ENCODE measurements at places on chromosomes 6 and 20.

DNA sequence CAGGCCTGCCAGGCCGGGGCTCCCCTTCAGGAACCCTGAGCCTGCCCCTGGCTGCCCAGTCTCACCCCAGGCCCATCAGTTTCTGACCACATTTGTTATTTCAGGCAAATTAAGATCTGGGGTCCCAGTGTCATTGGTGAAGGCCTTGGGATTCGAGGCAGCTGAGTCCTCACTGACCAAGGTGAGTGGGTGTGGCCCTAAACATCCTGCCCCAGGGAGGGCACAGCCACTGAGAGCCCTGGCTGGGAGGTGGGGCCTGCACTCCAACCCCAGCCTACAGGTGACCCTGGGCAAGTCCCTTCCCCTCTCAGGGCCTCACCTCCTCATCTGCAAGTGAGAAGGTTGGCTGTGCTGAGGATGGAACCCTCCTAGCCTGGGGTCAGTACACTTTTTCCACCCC lies 23.8 kb downstream of the BPIFB1 start:
- no peak for DNase-seq

DNA sequence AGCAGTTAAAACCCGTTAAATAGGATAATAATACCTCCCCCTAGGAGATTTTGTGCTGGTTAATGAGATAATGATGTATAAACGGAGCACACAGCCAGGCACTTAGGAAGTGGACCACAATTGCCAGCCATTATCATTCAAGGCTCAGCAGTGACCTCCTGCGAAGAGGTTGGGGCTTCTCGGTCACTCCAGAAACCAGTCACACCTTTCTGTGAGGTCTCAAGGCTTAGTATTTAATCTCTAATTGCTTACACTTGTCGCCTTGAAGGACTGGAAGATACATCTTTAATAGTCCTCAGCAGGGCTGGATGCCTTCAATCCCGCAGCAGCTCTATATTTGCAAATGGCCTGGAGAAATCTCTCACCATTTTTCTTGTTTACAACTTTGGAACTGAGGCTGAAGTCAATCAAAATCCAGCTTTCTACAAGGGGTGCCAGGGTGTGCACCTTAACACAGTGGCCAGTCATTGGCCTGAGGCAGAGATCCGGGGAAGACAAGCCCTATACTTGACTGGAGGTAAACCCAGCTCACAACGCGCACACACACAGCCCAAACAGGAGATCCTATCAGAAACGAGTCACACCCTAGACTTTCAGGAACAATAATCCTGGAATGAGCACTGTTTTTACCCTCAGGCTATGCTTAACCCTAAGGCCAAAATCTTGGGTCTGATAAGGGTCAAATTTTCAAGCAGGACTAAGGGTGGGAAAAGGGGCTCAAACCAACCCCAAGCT lies 1.2 kb downstream of the POU5F1 start:
- DNase-seq = no peak

- peak; percentile 56 for DNase-seq
These were observed 789 bp downstream of the CCND3 start for GRCh38 chr6:41940759-41941279.

DNA sequence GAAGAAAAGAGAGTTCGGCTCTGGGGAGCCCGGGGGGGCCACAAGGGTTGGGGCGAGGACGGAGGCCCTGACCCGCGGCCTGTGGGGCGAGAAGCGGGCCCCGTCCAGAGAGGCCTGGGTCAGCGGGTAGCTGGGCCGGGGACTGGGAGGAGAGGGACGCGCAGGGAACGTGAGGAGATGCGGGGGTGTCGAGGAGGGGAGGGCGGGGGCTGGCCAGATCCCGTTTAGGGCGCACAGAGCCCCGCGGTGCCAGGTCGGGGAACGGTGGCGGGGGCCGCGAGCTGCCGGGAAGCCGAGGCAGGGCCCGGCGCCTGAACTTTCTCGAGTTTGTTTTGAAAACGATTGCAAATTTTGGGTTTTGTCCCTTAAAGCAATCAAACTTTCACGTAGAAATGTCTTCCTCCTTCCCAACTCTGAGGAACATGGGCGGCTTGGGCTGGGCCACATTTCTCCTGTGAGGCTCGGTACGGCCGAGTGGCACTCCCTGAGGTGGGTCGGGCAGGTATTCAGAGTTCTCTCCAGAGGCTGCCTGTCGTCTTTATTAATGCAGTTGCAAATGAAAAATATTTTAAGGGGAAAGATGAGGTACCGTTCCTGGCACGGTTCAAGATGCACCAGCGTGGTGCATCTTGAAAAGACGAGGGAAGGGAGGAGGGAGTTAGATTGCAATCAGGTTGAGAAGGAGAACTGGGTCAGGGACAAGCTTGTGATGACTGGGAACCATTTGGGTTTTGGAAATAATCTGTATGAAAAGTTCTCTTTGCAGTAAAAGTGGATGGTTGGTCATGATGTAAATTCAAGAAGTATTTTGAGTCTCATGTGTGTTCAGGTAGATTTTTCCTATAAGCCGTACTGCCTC lies 972 bp downstream of the RNF8 start:
- no peak for DNase-seq

DNA sequence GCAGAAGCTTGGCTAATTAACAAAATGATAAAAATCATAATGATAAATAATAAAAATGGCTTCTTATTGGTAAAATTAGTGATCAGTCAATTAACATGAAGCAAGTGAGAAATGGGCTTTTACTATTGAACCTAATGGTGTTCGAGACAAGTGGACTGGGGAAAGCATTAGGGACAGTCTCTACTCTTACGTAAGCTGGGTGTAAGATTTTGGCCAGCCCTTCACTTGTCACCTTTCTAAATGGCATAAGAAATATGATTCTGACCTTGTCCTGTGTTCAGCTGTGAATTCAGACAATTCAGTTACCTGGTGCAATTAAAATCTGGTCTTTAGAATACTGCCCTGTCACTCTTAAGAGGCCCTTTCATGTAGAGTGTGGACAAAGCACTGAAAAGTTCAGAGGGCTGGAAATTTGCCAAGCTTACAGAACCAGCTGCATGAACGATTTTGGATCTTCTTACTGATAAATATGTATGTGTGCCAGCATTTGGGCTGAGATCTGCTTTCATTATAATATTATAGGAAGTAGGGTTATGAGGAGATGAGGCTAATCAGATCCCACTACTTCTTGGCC lies 115.9 kb downstream of the QRSL1 start:
- no peak for DNase-seq

DNA sequence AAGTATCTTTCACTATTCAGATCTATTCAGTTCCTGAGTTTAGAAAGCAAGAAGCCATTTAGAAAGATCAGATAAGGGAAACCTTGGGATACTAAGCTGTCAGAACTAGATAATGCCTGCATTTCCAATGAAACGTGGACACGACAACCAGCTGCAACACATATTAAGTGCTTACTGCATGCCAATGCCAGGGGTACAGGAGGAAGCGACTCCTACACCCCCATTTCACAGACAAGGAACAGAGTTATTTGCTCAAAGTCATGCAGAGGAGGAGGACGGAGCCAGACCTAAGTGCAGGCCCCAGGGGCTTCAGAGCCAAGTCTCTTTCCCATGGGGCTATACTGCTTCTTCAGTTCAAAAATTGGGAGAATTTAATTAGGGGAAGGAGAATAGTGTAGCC lies 62.4 kb downstream of the PREX1 start:
- DNase-seq = no peak

DNA sequence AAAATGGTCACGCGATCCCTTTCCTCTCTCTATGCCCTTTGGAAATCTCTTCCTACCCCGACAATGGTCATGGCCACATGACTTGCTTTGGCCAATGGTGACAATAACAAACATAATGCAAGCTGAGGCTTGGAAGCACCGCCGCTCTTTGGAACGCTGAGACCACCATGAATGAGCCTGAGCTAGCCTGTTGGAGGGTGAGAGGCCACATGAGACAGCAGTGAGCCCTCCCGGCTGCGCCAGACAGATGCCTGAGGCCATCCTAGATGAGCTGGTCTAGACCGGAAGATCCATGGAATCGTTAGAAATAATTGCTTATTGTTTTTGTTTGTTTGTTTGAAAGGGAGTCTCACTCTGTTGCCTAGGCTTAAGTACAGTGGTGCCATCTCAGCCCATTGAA lies 64.2 kb downstream of the STK35 start:
- no peak for DNase-seq

- DNase-seq = no peak
These were observed 272.9 kb downstream of the SMOC2 start for GRCh38 chr6:168713839-168714238.

DNA sequence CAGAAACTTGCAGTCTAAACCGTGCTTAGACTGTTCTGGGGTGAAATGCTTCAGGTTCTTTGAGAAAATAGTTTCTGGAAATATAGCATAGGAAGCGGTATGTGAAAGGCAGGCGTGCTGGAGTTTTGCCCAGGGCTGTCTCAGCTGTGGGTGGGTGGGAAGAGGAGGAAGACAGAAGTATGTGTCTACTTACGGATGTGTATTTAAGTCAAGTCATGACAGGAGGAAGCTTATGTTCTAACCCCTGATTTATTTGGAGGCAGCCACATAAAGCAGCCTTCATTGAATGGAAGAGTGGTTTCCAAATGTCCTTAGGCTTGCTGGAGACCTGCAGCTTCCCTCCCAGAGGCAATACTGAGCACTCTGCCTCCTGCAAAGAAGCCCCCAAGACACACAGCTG lies 345.8 kb upstream of the PRND start:
- no peak for DNase-seq

DNA sequence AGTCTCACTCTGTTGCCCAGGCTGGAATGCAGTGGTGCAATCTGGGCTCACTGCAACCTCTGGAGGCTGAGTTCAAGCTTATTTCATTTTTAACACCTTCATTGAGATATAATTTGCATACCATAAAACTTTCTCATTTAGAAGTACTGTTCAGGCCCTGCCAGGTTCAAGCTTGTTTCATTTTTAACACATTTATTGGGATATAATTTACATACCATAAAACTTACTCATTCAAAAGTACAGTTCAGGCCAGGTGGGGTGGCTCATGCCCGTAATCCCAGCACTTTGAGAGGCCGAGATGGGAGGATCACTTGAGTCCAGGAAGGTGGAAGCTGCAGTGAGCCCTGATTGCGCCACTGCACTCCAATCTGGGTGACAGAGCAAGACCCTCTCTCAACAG lies 5.5 kb downstream of the OR2B6 start:
- DNase-seq = no peak

GRCh38 chr20:41177636-41178035 lies 40.3 kb downstream of the PLCG1 start:
- DNase-seq = peak; percentile 82

Measured in SJSA1 (cell line).